ENCODE measurements at places on chromosomes 16 and 17.

GRCh38 chr17:34300652-34301370 is 15.3 kb downstream of the CCL11 start:
- DNase-seq, result no peak

GRCh38 chr16:69839240-69839688 is 77.1 kb downstream of the WWP2 start:
- DNase-seq, result no peak

DNA sequence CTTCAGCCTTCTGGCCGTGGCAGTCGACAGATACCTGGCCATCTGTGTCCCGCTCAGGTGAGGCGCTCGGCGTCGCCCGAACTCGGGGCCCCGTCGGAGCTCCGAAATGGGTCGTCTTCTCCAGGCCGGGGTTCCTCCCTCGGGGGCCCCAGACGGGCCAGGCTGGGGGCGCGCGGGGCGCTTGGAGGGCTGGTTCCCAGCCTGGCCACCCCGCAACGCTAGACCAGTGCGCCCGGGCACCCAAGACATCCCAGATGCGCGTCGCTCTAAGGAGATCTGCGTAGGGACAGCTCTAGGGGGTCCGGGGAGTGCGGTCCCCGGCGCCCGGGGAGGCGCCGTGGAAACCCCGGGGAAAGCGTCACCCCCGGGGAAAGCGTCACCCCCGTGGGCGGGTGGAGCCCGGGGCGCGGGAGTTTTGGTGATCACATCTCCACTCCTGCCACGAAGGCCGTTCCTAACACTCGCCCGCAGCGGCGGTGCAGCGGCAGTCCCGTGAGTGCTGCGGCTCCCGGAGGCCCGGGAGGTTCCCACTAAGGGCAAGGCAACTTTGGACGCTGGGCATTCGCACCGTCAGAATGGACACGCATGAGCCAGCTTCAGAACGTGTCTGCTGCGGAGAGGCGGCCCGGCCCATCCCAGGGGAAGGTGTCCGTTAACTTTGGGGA is 729 bp downstream of the ADORA2B start:
- DNase-seq, result peak; percentile 58

DNA sequence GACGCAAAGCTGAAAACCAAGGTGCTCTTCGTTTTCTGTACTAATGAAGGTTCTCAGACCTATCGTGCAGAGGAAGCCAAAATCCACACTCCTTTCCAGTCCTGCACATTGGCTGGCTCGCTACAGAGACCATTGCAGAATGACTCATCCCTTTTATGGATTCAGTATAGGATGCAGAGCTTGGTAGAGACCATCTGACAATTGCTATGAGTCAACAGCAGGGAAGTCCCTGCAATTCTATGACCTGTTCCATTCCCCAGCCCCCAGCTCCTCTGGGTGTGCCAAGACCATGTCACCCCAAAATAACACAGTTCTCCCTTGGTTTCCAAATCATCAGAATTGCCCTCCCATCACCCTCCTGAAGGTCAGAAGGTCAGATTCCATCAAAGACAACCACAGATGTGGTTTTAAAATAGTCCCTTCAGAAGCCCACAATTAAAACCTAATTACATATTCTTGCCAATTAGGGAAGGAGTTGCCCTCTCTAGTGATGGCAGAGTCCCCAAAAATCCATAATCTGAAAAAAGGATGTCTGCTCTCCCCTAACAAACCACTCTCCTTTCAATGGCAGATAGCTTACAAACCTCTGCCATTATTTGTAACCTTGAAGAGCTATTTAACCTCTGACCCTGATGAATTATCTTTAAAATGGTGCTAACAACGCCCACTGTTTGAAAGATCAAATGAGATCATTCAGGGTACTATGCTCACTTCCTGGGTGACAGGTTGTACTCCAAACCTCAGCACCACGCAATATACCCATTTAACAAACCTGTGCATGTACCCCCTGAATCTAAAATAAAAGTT is 108.2 kb upstream of the RBBP6 start:
- DNase-seq, result no peak

- peak; percentile 94 for DNase-seq
Measured at GRCh38 chr17:62800585-62800984, 7.5 kb downstream of the MARCHF10 start.

DNA sequence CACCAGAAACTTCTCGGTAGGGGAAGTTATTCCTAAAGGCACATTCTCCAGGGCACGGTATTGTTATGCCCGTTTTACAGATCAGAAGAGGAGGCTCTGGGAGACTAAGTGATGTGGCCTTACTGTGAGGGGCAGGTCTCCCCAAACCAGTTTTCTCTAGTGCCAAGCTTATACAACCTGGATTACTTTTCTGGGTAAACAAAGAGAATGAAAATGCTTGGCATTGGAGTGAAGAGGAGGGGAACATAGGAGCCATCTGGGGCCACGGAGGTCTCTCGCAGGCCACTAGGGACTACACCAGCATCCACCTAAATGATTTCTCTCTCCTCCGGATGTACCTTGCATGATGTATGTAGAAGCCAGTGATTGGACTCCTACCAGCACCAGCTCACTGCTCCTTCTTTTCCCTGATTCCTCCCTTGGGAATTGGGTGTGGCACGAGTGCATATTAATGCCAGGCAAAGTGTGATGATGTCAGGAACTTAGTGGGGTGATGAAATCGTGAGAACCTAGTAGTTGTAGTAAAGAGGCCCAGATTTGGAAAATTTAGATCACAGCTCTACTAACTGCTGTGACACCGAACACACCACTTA is 674 bp downstream of the TOM1L1 start:
- DNase-seq, result peak; percentile 67

DNA sequence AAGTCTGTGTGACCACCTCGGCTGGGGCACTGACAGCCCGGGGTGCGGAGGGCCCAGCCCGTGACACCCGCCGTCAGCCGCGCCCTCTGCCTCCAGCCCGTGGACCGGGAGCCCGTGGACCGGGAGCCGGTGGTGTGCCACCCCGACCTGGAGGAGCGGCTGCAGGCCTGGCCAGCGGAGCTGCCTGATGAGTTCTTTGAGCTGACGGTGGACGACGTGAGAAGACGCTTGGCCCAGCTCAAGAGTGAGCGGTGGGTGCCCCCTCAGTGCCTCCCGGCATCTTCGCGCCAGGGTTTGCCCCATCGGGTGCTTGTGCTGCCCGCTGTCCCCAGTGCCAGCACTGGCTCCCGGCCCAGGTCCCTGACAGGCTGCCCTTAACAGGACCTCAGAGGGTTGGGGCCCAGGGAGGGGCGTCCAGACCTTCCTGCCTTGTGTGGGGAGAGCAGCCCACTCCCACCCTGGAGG is 13.7 kb downstream of the CENPX start:
- no peak for DNase-seq

DNA sequence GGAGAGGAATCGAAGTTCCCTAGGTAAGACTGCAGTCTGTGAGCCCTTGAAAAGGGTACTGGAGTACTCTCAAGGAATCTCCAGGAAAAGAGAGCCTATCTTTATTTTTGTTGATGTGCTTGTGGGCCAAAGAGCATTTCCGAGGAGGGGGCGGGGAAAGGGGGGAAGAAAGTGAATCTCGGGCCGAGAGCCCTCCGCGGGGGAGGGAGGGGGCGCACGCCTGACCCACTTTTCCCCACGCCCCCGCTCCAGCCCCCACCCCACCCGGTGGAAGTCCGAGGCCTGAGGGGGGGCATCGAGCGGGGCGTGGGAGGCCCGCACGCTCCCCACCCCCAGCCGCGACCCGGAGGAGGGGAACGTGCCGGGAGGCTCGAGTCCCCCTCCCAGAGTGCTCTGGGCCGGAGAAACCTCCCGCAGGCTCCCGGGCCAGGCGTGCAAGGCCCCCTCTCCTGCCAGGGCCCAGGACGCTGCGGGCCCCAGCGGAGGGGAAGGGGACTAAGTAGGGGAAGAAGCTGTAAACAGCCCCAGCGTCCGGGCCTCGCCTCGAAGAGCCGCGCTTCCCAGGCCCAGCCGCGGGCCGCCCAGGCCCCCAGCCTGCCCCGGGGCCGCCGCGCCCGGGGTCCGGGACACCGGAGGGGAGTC is 444 bp downstream of the HELZ start:
- no peak for DNase-seq

DNA sequence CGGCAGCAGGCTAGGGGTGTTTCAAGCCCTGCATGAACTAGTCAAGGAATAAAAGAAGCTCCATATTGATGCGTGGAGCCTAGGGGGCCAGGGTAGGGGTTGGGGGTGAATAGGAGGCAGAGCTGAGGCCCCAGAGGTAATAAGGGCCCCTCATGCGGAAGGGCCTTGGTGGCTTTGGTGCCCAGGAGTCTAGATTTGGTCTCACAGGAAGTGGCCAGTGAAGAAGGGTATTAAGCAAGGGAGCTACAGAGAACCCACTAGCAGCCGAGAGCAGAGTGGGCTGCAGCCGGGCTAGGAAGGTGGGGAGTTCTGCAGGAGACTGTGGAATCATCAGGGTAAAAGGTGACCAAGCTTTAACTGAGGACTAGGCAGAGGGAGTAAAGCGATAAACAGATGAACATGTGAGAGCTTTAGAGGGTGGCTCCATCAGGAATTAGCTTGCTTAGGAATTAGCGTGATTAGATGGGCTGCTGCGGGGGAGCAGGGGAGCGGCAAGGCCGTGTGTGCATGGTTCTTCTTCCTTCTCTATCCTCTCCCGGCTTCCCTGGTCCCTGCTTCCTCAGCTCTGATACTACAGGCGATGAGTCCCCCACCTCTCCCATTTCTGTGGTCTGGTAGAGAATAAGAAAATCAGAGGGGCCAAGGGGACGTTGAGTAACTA is 9.8 kb downstream of the GNGT2 start:
- DNase-seq, result no peak

DNA sequence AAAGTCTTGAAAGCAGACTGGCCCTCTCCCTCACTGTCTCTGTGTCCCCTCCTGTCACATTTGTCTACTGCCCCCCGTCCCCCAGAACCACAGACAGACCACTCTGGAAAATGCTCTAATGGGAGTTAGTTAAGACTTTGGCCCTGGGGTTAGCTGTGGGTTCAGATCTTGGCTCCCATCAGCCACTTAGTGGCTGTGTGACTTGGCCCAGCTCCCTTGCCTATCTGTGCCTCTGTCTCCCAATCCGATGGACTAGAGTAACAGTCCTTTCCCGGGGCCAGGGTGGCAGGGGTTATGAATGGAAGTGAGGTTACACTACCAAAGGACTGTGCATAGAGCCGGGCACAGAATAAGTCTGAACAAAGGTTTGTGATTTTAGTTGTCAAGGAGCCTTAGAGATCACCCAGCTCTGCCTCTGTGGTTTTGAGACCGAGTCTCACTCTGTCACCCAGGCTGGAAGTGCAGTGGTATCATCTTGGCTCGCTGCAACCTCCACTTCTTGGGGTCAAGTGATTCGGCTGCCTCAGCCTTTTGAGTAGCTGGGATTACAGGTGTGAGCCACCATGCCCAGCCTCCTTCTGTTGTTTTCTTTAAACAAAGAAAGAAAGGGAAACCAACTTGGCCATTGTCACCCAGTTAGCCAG is 23.7 kb downstream of the PPL start:
- DNase-seq, result no peak

- DNase-seq, result no peak
Measured at GRCh38 chr16:85381738-85382592, 231.2 kb upstream of the GSE1 start.

GRCh38 chr17:65218261-65218660 is 81.1 kb downstream of the RGS9 start:
- no peak for DNase-seq

- no peak for DNase-seq
Measured at GRCh38 chr16:87308826-87309225, 8.4 kb downstream of the C16orf95 start.

GRCh38 chr17:42174126-42174783 is 6.7 kb downstream of the KCNH4 start:
- DNase-seq, result no peak
